ENCODE measurements at places on chromosomes 3 and 15. TPM values are rescaled to one million over a fixed set of nuclear protein-coding genes. Genes with fewer than 3 reads are reported as not detected.

GRCh38 chr15:72272997-72273352, 621 bp upstream of the PARP6 start:
- peaks cover 8% of the 10 kb centered on the region for H3K27me3 ChIP-seq
- H3K4me1 ChIP-seq = peaks cover 47% of the 10 kb centered on the region
- no peak for DNase-seq
- no peaks in the 10 kb centered on the region for H3K36me3 ChIP-seq
- H3K27ac ChIP-seq = peak overlapping the region; percentile 94

- no peak overlapping the region for H3K4me3 ChIP-seq
- H3K36me3 ChIP-seq = no peaks in the 10 kb centered on the region
- no peaks in the 10 kb centered on the region for H3K4me1 ChIP-seq
- no peak for DNase-seq
- peaks cover 5% of the 10 kb centered on the region for H3K27me3 ChIP-seq
Measured at GRCh38 chr3:185270262-185270955, 16.6 kb upstream of the EHHADH start.

GRCh38 chr15:100737214-100737613, 134.8 kb downstream of the ASB7 start:
- no peak overlapping the region for H3K4me3 ChIP-seq
- H3K4me1 ChIP-seq = no peaks in the 10 kb centered on the region
- H3K36me3 ChIP-seq = no peaks in the 10 kb centered on the region

Gene UROC1
- polyA plus RNA-seq = not detected

Gene TERB2
- not detected for polyA plus RNA-seq

Data from immature natural killer cell (primary cell).